ENCODE measurements at places on chromosomes 13 and 19.
A peak's percentile ranks its signal among the peaks of the same experiment; 100 is the strongest.

DNA sequence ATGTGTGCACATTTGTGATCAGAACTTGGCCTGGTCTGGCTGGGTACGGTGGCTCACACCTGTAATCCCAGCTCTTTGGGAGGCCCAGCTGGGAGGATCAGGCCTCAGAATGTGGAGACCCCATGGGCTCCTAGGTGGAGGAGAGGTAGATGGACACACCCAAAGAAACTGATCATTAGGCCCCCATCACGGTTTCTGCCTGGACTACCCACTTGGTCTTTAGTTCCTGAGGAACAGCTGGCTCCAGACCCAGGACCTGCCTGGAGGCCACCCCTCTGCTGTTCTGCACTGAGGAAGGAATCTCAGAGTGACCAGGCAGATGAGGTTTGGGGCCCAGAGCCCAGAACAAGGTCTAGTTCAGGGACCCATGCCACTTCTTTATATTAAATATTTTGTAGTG, 1.5 kb downstream of the CBLC start:
- no peak for DNase-seq

DNA sequence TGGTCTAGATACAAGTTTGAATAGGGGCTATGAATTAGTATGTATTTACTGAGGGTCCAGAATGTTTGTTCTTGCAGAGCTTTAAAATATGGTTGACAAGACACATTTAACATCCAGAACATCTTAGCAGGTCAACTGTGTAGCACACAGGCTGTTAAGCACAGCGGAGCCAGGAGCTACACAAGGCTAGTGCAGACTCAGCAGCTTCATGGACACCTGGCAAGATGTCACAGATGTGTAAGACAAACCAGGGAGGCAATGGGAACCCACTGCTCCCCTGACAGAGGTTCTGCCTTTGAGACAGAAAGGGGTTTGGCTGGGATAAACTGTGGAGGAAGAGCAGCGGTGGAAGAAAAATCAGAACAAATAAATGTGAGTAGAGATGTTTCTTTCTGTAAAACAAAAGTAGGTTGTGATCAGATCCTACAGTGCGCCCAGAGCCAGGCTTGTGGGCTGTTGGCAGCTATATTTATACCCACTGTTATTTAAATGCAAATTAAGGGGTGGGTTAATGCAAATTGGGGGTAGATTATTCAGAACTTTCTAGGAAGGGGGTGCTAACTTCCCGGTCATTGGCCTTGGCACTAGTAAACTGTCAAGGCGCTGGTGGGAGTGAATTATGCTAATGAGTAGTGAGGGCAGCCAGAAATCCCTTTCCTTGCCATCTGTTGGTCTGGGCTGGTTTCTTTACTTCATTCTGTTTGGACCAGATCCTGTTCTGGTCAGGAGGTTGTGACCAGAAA, 33.0 kb downstream of the MIPEP start:
- no peak for DNase-seq

GRCh38 chr13:77001963-77002587, 10.2 kb downstream of the CLN5 start:
- no peak for DNase-seq

- no peak for DNase-seq
Observed at GRCh38 chr19:29623726-29624488, 17.8 kb downstream of the POP4 start.

GRCh38 chr13:114109641-114110041, 22.8 kb downstream of the RASA3 start:
- DNase-seq = peak; percentile 88

GRCh38 chr19:19532806-19533701, 4.3 kb downstream of the YJEFN3 start:
- DNase-seq = no peak

GRCh38 chr13:32497589-32497988, 41.0 kb downstream of the N4BP2L2 start:
- no peak for DNase-seq

GRCh38 chr19:30497034-30497433, 124.8 kb downstream of the ZNF536 start:
- no peak for DNase-seq
